ENCODE measurements at places on chromosomes 6 and 20.

DNA sequence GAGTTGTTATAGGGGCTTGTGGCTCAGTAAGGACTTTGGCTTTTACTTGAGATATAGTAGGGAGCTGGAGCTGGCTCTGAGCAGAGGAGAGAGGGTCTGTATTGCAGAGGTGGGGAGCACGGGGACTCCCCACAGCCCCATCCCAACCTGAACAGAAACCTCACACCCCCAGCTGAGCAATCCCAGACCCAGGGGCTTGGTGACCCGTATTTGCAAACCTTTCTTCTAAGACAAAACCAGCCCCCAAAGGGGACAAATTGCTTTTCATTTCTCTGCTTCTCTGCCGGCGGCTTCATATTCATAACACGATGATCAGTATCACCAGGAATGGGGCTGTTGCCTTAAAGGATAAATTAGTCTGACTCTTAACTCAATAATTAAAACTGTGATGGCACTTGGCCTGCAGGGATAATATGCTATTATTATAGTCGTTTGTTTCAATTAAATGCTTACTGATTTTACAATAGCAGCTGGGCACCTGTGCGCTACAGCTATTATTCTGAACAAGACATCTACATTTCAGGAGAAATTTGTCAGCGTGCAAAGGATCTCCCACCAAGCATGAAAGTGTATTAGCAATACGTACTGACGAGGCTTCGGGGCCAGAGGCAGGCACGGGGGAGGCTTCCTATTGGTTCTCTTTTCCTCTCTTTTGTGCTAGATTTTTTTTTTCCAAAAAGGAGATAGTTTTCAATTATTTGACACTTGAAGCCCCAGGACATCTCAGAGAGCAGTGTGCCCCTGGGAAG, 118.1 kb downstream of the TOX2 start:
- DNase-seq, result no peak

DNA sequence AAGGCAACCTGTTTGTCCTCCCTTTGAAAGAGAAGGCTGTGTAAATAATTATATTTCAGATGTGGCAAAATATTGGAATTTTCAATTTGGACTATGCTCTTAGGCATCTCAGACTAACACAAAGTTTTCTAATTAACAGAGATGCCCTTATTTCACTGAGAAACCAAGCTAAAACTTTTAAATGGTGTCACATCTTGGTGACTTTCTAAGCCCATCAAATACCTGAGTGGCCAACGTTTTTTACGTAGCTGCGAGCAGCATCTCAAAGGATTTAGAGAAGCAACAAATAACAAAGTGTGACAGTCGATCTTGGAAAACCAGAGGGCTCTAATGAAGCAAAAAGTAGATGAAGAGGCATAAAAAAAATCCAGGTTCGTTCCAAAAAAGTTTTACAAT, 3.4 kb upstream of the HEY2 start:
- no peak for DNase-seq

DNA sequence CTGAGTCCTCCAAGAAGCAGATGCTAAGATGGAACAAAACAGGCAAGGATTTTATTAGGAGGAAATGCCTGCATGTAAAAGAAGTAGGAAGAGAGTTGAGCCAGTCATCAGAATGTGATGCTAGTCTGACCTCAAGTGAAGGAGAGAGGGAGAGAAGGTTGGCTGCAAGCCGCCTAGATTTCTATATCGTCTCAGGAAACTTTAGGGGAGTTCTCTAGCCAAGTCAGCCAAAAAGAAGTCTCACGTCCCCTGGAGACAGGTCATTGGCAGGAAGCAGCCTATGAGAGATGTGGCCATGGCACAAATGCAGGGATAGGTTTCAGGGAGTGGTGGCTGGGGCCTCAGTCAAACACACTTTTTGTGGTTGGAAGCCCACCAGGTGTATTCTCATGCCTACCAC, 378.0 kb downstream of the CD109 start:
- DNase-seq, result no peak

DNA sequence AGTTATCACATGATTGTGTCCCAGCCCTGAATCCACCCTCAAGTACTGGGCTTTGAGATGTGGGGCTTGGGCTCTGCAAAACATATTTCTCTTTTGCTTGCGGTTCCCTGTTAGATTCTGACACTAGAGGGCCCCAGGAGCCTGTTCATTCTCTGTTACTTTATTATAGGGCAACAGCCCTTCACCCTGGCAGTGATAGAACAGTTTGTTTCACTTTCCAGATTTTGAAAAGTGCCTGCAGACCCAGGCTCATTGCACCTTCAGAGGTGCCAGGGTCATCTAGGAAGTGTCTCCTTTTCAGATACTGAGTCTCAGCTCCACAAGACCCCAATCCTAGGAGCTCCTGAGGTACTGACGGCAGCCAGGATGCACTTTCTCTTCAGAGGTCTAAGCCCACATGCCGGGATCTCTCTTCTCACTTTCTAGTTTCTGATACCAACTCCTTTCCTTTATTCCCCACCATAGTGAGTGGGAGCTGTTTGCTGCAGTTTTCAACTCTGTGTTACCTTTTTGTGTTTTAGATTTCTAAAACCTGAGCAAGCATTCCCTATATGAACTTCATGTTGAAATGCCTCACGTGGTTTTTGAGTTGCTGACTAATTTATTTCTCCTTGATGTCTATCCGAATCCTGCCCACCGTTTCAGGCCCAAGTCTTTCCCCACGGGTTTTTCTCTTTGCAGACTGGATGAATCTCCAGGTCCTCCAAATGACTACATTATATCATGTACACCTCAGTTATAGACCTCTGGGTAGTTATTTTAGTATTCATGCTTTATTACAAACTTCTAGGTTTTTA, 10.9 kb downstream of the ABT1 start:
- DNase-seq, result peak; percentile 80

GRCh38 chr6:87690441-87690840, 11.6 kb downstream of the AKIRIN2 start:
- no peak for DNase-seq

DNA sequence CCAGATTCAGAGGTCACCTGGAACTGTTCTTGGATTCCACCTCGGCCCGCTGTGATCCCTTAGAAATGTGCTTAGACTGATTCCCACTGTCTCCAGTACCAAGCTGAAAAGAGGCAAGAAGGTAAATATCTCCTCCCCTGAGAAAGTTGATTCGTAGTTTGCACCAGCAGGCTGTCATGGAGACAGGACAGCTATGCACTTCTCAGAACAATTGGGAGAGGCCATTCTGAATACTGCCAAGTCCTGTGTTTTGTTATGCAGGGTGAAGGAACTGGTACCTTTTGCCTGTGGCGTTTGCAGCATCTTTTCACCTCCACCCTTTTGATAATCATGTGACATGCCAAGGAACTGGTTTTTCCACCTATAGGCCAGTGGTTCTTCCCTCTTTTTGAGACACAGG, 58.2 kb upstream of the RNGTT start:
- no peak for DNase-seq

DNA sequence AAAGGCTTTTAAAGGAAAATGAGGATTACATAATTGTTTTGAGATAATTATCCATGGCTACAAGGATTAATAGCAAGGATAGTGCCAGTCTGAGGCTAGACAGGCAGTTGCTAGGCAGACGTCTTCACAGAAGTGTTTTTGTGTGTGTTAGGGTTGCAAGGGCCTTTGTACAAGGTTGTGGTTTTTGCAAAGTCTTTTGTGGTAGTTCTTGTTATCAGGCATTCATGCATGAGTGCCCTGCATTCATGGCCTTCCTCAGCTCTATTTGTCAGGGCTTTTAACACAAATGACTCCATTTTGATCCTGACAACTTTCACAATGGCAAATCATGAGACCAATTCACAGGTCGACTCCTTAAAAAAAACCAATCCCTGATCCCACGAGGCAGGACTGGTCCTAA, 68.1 kb upstream of the TXNDC5 start:
- peak; percentile 52 for DNase-seq

GRCh38 chr6:117444600-117444999, 18.9 kb upstream of the ROS1 start:
- no peak for DNase-seq

DNA sequence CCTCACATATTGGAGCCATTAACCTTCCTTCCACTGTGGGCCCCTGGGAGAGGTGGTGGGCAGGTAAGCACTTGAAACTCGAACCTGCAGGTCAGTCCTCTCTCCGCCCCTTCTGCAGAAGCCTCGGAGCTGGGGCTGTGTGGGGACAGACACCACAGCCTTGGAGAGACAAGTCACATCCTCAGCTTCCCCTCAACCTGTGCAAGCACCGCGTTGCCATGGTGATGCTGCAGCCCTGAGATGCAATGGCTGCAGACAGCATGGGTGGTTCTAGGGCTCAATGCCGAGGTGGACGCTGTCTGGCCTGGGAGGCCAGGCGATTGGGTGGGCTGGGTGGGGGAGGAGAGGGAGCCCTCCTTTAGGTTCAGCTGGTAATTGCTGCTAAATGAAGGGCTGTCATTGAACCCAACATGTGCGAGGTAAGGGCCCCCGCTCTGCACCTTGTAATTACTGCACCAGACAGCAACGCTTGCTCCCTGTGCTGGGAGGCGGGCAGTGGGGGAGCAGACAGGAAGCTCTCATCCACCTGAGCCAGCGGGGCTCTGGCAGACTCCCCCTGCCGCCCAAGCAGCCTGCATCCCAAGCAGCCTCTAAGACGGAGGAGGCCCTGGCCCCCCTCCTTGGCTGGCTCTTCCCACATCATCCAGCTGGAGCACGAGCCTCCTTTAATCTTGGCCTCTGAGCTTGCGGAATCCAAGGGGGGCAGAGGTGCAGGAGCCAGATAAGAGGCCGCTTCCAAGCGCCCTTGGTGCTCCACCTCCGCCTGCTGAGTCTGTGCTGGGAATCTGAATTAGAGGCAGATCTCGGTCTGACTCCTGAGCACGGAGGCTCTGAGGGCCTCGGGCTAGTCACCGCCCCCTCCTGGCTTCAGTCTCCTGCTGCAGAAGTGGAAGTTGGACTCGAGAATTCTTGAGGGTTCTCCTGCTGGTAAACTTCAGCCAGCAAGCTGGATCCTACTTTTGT, 39.8 kb upstream of the CDH22 start:
- DNase-seq, result no peak
